ENCODE measurements at places on chromosomes 11 and 22.

DNA sequence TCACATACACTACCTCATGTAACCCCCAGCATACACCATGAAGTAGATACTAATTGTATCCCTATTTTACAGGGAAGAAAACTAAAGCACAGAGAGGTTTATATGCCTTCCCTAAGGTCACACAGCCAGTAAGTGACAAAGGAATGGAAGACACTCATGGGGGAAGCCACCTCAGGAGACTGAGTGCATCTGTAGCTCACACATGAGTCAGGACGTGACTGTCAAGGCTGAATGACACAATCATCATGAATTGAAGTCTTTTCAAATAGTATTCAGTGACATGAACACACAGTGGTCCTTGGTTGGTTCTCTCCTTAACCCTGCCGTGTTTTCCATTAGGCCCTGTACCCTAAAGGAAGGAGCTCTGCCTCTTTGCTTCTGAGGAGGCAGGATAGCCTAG lies 463.0 kb downstream of the NTM start:
- DNase-seq = no peak

DNA sequence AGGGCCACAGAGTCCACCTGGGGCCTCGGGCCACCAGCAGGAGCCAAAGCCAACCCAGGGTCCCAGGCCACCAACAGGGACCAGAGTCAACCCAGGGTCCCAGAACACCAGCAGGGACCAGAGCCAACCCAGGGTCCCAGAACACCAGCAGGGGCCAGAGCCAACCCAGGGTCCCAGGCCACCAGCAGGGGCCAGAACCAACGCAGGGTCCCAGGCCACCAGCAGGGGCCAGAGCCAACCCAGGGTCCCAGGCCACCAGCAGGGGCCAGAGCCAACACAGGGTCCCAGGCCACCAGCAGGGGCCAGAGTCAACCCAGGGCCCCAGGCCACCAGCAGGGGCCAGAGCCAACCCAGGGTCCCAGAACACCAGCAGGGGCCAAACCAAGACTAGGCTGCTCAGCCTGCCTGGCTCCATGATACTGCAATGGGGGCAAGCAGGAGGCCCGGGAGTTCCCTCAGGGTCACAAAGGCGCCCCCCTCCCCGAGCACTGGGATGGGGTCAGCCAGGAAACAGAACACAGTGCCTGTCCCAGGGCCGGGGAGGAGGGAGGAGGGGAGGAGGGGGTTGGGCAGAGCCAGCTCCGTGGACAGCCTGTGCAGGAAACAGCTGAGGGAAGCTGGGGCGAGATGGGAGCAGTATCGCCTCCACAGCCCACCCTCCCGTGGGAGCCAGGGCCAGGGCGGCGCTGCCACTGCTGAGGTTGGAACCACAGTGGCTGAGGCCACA lies 62.0 kb upstream of the PRR5 start:
- no peak for DNase-seq

GRCh38 chr11:133618544-133618943 lies 86.2 kb upstream of the OPCML start:
- DNase-seq = no peak

GRCh38 chr11:101348786-101349185 lies 219.2 kb upstream of the PGR start:
- no peak for DNase-seq

DNA sequence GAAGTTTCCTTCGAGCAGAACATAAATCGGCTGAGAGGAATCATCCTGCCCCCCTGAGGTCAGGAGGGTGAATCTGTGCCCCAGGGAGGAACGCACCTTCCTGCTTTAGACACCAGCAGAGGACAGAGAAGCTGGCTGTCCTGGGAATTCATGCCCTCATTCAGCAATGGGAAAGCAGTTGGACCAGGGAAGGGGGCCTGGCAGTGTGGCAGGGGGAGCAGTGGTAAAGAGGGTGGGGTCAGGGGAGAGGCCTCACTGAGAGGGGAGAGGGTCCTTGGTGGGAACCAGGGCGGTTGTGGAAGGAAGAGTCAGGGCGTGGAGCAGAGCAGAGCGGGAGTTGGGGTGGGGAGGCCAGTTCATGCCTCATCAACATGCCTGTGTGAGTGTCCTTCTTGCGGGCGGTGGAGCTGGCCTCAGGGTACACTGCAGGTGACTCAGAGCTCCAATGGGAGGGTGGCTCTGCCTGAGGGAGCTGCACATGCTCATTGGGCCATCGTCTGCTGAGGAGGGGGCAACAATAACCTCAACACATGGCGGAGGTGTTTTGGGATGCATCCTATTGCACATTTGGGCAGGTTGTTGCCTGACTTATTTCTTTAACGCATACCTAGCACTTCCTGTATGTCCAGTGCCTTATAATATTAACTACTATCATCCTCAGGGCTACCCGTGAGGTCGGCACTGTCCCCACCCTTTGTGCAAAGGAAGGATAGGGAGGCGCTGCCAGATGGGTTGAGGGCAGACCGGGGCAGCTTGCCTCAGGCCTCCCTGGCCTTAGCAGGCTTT lies 23.2 kb downstream of the MED15 start:
- DNase-seq = no peak

DNA sequence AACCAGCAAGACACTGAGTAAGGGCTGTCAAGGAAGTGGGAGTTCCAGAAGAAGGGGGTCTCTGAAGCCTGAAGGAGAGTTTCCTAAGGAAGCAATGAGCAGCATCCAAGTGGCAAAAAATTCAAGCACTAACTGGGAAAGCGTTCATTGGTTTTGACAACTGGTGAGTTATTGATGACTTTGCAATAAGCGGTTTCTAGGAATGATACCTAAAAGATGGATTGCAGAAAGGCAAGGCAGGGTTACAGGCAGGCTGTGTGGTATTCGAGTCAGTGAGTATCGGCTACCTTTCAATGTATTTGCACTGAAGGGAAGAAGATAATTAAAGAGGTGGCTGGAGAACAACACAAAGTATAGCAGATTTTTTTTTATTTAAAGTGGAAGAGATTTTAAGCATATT lies 59.3 kb upstream of the NCAM1 start:
- DNase-seq = no peak

GRCh38 chr11:94100253-94100652 lies 28.4 kb upstream of the PANX1 start:
- DNase-seq = no peak

All from stimulated activated CD8-positive, alpha-beta memory T cell treated with anti-CD3 and anti-CD28 coated beads, Interleukin-12 subunit alpha, Interleukin-12 subunit beta, amount 100 ng/mL, for 4 hours (primary cell).